T-helper 2 cell (primary cell): ENCODE measurements at places on chromosomes 16 and 17.

- no peak for DNase-seq
These were observed 7.3 kb downstream of the PNMT start for GRCh38 chr17:39675390-39676082.

DNA sequence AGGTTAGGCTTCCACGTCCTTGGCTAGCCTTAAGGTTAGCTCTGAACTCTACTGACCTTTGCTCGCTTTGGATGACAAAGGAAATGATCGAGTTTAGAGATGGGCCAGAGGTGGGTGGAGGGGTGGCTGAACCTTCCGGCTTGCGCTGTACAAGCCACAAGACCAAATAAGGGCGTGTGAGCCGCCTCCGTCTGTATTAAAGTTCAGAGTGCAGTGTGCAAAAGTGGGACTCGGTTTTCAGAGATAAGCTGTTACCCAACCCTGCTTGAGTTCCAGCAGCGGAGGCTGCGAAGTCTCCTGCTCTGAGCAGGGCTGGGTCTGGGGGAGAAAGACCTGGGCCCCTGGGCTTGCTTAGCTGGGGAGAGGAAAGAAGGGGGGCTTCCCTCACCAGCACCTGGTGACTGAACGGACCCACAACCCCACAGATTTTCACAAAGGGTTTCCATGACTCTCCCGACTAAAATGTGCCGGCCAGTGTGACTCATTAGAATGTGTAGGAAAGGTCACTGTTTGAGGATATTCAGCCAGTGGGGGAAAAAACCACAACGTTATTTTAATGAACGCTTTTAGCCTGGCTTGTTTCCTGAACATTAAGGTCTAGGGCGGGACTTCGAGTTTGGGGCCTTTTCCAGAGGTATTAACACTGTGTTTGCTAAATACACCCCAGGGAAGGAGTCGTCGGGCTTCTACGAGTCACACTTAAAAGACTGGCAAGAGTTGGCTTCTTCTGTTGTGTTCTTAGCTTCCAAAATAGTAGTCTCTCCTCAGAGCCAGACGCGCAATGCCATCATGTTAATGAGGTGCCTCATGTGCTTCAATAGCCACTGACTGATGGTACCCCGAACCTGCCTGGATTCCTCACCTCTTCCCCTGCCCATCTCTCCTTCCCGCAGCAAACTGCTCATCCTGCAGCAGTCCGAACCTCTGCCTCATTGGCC, 67.0 kb downstream of the CENPV start:
- DNase-seq: peak; percentile 20

DNA sequence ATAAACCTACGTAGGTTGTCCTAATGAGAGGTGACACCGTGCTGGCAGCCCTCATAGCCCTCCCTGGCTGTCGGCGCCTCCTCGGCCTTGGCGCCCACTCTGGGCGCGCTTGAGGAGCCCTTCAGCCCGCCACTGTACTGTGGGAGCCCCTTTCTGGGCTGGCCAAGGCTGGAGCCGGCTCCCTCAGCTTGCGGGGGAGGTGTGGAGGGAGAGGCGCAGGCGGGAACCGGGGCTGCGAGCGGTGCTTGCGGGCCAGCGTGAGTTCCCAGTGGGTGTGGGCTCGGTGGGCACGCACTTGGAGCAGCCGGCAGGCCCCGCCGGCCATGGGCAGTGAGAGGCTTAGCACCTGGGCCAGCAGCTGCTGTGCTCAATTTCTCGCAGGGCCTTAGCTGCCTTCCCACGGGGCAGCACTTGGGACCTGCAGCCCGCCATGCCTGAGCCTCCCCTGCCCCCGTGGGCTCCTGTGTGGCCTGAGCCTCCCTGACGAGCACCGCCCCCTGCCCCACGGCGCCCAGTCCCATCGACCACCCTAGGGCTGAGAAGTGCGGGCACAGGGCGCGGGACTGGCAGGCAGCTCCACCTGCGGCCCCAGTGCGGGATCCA, 40.1 kb upstream of the AMZ2 start:
- no peak for DNase-seq

DNA sequence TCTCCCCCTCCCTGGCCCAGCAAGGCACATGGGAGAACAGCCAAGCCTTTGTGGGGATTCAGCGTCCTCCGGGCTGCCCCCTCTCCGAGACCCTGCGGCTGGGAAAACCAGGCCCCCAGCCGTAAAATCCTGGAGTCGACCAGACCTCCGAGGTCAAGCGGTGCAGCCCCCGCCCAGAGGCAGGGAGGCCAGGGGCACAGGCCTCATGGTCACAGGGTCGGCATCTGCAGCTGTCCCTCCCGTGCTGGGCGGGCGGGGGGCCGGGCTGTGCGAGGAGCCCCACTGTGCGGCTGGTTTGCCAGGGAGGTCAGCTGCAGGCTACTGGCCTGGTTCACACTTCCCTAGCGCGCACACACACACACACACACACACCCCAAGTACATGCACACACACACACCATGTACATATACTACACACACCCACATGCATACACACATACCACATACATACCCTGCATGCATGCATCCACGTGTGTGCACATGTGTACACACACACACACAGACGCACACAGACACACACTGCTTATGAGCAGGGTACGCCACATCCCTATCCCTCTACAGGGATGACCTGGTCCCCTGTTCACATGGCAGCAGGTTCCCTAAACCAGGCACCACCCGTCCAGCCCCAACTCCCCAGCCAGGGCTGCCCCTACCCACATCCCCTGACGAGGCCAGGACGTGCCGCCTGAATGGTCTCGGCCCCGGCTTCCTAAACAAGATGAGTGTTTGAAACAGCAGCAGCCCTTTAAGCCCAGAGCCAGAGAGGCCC, 108.9 kb upstream of the CIBAR2 start:
- DNase-seq: no peak

DNA sequence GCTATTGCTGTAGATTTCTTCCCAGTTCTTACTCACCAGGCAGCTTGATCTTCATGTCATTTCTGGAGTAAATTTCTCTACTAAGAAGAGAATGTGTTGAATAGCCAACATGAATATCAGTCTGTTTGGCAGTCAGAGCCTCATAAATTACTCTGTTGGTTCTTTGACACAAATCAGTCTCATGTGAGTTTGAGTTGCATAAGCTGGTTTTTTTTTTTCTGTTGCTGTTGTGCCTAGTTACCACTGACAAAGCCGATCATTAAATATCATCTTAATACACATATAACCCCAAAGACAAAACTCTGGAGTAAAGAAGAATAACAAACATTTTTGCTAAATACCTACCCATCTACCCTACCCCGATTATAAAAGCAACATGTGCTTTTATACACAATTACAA, 240.5 kb upstream of the KCNJ16 start:
- DNase-seq: no peak

- no peak for DNase-seq
These were observed 9.6 kb downstream of the UTP18 start for GRCh38 chr17:51269991-51270390.

DNA sequence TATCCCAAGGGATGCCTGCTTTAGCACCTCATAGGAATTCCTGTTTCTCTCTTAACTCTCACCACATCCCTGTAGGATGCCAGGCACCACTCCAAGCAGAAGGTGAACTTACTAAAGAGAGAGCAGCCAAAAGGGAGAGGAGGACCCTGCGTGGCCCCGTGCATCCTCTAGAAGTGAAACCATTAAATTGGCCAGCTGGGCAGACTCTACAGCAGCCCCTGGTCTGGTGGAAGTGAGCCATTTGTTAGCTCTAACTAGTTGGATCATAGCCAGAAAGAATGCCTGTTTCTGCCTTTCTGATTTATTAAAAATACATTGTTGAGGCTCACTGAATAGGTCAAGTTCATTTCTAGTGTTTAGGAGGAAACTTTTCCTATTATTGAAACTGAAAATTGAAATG, 22.3 kb downstream of the TMEM11 start:
- no peak for DNase-seq

GRCh38 chr17:82436601-82437324, 13.8 kb downstream of the CYBC1 start:
- DNase-seq: no peak

- no peak for DNase-seq
These were observed 46.3 kb downstream of the PEMT start for GRCh38 chr17:17545031-17545820.

- no peak for DNase-seq
These were observed 5.3 kb upstream of the NTN3 start for GRCh38 chr16:2465653-2466415.

DNA sequence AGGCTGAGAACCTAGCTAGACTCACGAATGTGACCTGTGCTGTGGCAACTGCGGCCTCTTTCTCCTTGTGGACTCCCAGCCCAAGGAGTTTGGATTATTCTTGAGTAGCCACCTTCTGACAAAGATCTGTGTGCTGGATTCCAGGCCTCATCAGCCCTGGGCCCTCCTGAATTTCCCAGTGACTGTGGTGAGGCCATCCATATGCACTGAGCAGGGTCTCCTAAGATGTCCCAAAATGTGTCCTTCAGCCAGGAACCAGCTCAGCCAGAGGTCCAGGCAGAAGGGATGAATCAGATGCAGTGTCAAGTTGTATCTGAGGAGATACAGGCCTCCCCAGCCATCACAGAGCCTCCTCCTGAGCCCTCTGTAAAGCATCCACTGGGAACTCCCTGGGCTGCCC, 124.5 kb downstream of the CCDC182 start:
- no peak for DNase-seq

DNA sequence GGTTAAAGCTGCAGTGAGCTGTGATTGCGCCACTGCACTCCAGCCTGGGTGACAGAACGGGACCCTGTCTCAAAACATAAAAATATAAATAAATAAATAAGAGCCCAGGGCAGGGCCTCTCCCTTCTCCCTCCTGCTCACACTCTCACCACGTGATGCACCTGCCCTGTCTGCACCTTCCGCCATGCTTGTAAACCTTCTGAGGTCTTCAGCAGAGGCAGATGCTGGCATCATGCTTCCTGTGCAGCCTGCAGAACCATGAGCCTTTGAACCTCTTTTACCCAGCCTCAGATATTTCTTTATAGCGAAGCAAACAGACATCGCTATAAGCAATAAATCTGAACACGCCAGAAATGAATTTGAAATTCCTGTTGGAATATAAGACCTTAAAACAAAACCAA, 48.5 kb downstream of the HNF1B start:
- DNase-seq: no peak

- no peak for DNase-seq
These were observed 17.7 kb upstream of the VPS4A start for GRCh38 chr16:69293401-69293800.

DNA sequence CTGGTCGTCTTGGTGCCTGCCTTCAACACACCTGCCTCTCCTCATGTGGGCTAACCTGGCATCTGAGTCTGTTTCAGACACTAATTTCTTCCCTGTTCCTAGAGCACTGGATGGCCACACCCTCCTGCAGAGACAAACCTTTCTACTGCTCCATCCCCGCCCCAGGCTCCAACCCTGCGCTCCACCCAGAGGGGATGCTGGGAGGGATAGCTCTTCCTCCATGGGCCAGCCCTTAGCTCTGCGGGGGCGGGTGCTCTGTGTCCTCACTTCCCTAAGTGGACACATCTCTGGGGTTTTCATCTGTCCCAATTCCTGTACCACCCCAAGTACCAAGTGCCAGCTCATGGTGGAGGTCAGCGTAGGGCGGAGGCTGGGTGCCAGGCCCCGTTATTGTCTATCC, 11.0 kb upstream of the CRISPLD2 start:
- DNase-seq: no peak

- DNase-seq: no peak
These were observed 5.1 kb downstream of the MED9 start for GRCh38 chr17:17481860-17482259.

- DNase-seq: peak; percentile 53
These were observed 31.0 kb downstream of the MBTPS1 start for GRCh38 chr16:84085773-84086172.

GRCh38 chr16:56625943-56626654, 518 bp downstream of the MT1E start:
- DNase-seq: no peak

DNA sequence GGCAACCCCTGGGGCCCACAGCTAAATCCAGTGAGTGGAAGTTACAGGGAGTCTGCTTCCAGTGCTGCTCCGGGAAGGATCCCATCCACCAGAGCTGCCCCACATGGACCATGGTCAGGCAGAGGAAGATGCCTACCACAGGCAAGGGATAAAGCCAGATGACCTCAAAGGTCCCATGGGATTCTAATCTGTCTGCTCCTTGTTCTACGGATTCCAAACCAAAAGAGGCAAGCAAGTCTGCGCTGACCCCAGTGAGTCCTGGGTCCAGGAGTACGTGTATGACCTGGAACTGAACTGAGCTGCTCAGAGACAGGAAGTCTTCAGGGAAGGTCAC, 1.4 kb downstream of the CCL4L2 start:
- no peak for DNase-seq

GRCh38 chr17:68198931-68199836, 48.7 kb upstream of the AMZ2 start:
- DNase-seq: no peak

DNA sequence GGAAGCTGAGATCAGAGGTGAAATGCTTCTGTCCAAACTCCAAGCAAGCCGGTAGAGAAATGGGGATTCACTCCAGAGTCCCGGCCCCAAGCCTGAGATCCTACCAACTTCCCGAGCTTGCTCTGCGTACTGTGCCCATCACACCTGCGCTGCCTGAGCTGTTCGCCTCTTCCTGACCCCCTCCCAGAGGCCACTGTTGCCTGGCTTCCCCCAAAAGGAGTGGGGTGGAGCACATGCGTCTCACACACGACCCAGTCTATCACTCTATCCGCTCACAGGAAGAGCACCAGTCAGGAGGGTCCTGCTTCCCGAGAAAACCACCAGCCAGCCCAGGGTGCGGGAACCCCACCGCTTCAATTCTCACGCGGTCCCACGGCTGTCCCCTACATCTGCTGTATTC, 13.5 kb upstream of the C16orf95 start:
- no peak for DNase-seq

DNA sequence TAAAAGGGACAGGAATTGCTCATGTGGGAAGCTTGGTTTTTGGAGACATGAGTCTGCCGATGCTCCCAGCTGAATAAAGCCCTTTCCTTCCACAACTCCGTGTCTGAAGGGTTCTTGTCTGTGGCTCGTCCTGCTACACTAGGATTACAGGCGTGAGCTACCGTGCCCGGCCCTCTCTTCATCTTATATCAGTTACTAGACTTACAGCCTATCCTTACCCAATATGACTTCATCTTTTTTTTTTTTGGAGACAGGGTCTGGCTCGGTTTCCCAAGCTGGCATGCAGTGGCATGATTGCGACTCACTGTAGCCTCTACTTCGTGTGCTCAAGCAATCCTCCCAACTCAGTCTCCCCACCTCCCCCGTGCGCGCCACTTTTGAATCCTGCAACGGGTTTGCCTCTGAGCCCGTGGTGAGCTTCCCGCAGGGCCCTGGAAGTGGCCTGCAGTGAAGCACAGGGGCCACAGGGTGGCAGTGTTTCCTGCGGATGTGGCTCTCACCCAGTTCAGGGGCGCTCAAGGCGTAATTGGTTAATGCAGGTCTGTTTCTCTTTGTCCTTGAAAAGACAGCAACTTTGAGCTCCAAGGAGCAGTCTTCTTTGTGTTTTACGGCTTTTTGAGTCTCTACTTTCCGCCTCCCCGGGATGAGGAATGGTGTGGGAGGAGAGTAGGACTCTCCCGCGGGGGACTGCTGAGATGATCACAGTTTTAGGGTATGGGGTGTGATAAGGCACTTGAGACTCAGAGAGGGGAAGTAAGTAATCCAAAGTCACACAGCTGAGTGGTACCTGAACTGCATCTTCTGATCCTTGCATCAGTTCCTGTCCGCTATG, 22.7 kb upstream of the GPRC5B start:
- peak; percentile 63 for DNase-seq
